Activated CD4-positive, alpha-beta T cell treated with anti-CD3 and anti-CD28 coated beads, Interleukin-2, amount 10 ng/mL, durations not matched to agents 7 days and 5 days (primary cell): ENCODE measurements at places on chromosomes 3 and 15. TPM values are rescaled to one million over a fixed set of nuclear protein-coding genes. Genes with fewer than 3 reads are reported as not detected.

STIMATE gene
- 35.0 TPM for total RNA-seq

MYL3 gene
- total RNA-seq = not detected

WDR73 gene
- 22.1 TPM for total RNA-seq

PODXL2 gene
- total RNA-seq = 2.7 TPM

ZBED2 gene
- total RNA-seq = 3.6 TPM

IL16 gene
- 239 TPM for total RNA-seq

P2RY1 gene
- 0.19 TPM for total RNA-seq

ERICH6 gene
- total RNA-seq = 0.81 TPM

CD96 gene
- total RNA-seq = 307 TPM

ACTRT3 gene
- total RNA-seq = 0.20 TPM

GATA2 gene
- not detected for total RNA-seq

CHL1 gene
- not detected for total RNA-seq

DUOXA1 gene
- not detected for total RNA-seq

DPPA2 gene
- total RNA-seq = not detected

NOX5 gene
- total RNA-seq = not detected

GRAMD2A gene
- not detected for total RNA-seq

RETNLB gene
- not detected for total RNA-seq

TMEM207 gene
- total RNA-seq = not detected

GCNT3 gene
- total RNA-seq = not detected

SST gene
- total RNA-seq = not detected

ARPC4 gene
- total RNA-seq = 258 TPM
